ENCODE measurements at places on chromosomes 5 and 9. TPM values are rescaled to one million over a fixed set of nuclear protein-coding genes. Genes with fewer than 3 reads are reported as not detected.

PCDHB3 gene
- 0.39 TPM for total RNA-seq

EIF4E1B gene
- total RNA-seq, result not detected

DDX4 gene
- not detected for total RNA-seq

GARIN3 gene
- not detected for total RNA-seq

TMEM232 gene
- 4.3 TPM for total RNA-seq
